ENCODE measurements at places on chromosomes 11 and 22.

- no peak for DNase-seq
These were observed 72.2 kb downstream of the KCNQ1 start for GRCh38 chr11:2517016-2517385.

DNA sequence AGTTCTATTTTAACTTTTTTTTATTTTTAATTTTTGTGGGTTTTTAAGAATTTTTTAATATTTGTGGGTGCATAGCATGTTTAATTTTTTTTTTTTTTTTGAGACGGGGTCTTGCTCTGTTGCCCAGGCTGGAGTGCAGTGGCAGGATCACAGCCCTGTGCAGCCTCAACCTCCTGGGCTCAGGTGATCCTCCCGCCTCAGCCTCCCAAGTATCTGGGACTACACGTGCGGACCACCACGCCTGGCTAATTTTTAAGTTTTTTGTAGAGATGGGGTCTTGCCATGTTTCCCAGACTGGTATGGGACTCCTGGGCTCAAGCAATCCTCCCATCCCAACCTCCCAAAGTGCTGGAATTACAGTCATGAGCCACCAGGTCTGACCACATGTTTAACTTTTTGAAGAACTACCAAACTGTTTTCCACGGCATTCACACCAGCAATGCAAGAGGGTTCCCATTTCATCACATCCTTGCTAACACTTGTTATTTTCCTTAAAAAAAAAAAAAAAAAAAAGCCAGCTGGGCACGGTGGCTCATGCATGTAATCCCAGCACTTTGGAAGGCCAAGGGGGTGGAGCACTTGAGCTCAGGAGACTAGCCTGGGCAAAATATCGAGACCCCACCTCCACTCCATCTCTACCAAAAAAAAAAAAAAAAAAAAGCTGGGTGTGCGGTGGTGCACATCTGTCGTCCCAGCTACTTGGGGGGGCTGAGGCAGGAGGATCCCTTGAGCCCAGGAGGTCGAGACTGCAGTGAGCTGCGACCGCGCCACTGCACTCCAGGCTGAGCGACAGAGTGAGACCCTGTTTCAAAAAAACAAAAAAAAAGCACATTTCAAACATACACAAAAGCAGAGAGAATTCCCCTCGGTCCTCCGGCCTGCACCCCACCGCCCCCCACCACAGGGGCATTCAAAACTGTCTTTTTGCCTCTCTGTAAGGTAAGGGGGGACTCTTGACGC, 16.7 kb upstream of the TXNRD2 start:
- DNase-seq: no peak

DNA sequence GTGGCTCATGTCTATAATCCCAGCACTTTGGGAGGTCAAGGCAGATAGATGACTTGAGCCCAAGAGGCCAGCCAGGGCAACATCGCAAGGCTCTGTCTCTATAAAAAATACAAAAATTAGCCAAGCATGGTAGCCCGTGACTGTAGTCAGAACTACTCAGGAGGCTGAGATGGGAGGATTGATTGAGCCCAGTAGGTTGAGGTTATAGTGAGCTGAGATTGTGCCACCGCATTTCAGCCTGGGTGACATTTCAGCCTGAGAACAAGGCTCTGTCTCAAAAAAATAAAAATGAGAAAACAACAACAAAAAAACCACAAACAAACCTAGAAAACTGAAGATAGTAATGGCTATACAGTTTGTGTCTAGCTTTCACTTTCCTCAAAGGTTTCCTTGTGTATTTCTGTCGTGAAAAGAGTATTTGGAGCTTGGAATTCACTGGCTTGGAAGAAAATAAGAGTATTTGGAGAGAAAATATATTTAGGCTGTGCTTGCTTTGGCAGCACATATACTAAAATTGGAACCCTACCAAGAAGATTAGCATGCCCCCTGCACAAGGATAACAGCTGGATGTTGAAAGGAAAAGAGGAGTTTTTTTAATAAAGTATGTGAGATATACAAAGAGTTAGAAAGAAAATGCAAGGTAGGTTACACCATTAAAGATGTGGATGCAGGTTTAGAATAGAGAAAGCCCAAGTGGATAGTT, 3.9 kb upstream of the BIRC3 start:
- no peak for DNase-seq

- DNase-seq: no peak
These were observed 22.1 kb downstream of the NECTIN1 start for GRCh38 chr11:119706887-119707286.

DNA sequence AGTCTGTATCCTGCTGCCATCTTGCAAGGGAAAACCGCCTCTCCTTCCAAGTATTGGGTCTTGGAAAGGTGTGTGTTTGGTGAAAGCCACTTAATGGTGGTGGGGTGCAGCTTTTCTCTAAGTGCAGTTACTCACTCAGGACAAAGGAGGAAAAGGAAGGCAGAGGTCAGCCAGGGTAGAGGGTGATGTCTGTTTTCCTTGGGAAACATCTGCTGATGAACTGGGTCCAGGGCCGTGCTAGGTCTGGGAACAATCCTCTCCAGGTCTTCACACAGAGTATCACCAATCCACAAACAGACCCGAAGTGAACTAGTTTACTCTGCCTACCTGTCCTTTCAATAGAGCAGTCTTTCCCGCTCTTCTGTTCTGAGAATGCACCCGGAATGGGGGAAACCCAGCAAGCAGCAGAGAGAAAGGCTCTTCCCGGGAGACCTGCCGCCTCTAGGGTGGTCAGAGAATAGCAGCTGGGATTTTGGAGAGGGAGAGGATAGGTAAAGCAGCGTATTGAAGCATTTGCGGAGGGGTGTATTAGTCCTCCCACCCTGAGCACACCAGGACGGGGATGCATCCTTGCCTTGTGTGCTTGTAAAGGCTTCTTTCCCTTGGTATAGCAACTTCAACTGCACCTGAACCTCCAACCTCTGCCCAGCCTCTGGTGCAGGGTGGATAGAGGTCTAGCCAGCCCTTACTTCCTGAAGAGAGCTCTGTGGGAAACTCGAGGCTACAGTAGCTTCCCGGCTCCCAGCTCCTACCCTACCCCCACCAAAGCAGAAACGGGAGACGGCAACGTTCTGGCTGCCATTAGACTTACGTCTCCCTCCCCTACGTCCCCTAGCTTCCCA, 20.7 kb downstream of the LHFPL7 start:
- no peak for DNase-seq

DNA sequence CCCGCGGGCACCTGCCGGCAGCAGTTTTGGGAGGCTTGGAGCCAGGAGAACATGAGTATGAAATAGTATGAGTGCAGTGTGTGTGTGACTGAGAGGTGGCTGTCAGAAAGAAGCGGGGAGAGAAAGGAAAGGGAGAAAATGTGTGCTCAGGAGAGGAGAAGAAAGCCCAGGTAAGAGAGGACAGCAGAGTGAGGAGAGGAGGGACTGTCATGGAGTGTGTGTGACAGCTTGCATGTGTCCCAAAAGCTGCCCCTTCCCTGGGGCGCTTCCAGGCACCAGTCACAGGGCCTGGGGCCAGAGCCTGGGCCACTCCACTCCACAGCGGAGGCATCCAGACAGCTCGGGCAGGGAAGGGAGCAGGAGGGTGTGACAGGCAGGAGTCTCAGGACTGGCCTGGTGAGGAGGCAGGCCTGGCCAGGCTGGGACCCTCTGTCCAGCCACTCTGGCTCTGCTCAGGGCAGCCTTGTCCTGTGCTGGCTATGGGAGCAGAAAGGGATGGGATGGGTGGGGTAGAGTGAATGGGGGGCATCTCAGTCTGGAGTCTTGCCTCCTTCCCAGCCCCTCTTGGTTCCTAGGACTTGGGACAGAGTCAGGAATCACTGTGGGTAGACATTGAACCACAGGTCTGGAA, 949 bp downstream of the MMP11 start:
- DNase-seq: no peak

GRCh38 chr11:9616858-9617257, 43.4 kb downstream of the WEE1 start:
- no peak for DNase-seq

GRCh38 chr11:32953700-32954099, 61.1 kb downstream of the QSER1 start:
- no peak for DNase-seq

GRCh38 chr11:85893395-85893794, 38.2 kb downstream of the CCDC83 start:
- no peak for DNase-seq

- no peak for DNase-seq
These were observed 5.0 kb upstream of the CCDC81 start for GRCh38 chr11:86369668-86370067.

DNA sequence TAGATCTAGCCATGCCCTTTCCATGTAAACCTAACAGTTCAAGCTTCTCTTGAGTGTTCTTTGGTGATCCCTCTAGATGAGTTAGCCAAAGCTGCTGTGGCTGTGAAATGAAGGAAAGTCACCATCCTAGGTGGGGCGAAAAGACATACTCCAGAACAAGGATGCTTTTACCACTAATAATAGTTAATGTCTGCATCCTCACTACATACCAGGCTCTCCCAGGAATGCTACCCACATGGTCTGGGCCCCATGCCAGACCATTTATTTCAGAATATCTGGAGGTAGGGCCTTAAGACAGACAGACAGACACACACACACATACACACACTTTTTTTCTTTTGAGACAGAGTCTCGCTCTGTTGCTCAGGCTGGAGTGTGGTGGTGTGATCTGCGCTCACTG, 14.7 kb downstream of the ABTB2 start:
- no peak for DNase-seq

- DNase-seq: no peak
These were observed 124.8 kb downstream of the ATG16L2 start for GRCh38 chr11:72939031-72939430.

- DNase-seq: no peak
These were observed 356.9 kb upstream of the CCDC90B start for GRCh38 chr11:83643115-83643514.

DNA sequence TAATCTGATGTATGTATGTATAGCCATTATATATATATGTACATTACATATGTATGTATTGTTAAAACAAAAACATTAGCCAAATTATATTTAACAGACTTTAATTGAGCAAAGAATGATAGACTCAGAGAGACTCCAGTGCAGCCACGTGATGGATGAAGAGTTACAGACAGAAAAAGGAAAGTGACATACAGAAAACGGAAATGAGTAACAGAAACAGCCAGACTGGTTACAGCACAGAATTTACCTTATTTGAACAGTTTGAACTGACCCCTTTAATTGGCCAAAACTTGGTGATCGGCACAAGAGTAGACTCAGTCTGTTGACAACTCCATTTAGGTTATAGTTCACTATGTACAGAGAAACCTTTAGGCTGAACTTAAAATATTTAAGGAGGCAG, 35.0 kb downstream of the CHORDC1 start:
- no peak for DNase-seq

DNA sequence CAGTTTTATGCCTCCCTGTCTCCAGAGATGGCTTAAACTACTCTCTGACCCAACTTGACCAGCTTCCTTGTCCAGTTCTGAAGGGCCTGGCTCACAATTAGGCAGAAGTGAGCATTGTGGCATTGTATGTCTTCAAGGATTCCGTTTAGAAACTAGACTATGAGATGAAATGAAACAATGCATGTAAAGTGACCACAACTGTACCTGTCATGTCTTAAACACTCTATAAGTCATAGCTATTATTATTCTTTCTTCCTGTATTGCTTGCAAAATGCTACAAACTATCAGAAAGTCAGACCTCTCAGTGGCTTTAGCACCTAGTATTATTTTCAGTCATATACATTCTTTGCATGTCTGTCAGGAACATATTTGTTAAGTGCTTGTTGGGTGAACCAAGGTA, 127.9 kb upstream of the MTMR2 start:
- DNase-seq: no peak

DNA sequence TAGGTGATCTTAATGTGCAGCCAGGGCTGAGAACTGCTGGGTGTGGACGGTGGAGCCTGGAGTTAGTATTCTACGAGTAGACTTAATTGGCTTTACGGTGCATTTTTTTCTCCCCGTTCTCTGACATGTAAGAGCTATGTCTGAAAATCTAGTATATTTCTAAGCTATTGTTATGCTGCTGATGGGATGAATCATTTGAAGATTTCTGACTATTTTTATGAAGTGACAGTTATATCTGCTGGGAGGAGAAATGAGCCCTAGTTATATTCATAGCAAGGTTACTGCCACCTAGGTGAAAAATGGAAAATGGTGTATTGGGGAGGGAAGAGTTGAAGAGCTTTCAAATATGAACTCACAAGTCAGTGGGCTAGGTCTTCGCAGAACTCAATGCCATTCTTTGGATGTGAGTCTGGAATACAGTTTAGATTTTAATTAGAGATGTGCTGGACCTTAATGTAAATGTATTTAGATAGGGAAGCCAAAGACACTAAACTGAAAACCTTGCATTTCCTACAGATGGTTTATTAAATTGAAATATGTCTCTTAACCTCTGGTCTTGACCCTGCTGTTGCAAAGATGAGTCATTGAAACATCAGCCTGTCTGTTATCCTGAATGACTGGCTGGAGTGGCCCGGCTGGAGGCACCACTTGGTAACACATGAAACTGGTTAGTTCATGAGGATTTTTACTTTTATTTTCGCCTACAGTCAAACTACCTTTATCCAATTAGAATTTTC, 293.7 kb downstream of the DDX10 start:
- no peak for DNase-seq

- DNase-seq: no peak
These were observed 1006.4 kb downstream of the BRD1 start for GRCh38 chr22:48821346-48821690.

DNA sequence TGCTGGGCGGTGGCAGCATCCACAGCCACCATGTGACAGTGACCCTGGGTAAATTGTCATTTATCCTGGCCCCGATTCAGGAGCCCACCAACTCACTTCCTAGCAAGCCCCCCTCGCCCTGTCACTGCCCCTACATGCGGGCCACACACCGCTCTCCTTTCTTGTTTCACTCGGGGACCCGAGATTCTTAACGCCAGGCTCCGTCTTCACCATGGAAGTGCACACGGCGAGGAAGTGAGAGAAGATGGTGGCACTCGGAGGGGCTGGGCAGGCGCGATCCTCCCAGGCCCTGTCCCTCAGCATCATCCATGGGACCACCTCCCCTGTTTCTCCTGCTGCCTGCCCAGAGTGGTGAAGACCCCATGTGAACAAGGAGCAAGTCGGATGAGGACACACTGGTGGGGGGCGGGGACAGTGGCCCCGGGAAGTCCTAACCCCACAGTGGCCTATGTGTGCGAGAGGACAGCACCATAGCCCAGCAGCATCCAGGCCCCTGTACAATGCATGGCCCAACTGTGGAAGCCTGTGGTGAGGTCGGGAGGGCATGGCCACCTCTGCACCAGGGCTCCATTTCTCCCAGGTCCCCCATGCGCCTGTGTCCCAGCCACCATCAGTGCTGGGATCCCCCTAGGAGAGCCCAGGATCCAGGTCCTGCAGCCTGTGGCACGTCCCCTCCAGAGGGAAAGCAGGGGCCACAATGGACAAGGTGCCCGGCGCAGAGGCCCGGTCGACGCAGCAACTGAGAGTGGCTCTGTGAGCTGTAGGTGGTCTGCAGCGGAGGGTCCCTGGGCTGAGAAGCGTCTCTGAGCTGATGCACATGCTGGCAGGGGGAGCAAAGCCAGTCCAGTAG, 262.8 kb downstream of the BRD1 start:
- DNase-seq: no peak

DNA sequence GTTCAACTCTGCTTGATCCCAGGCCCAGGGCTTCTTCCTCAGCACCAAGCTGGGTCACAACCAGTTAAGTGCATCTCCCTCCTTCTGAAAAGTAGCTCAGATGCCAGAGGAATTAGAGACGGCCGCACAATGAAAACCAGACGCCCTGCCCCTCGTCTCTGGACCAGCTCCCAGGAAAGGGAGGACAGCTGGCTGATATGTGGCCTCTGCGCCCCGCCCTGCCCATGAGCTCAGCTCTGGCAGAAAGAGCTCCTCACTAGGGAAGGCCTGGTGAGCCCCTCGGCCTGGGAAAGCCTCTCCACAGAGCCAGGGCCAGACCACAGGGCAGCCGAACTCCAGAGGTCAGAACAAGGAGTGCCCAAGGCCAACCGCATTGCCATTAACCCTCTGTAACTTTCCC, 18.1 kb upstream of the SCGB1A1 start:
- peak; percentile 73 for DNase-seq

All from nucleus accumbens (tissue), 56 donors.